ENCODE measurements at places on chromosomes 7 and 10.

GRCh38 chr10:5622186-5622960, 44.0 kb downstream of the ASB13 start:
- DNase-seq: peak; percentile 16

GRCh38 chr10:86958901-86959736, 720 bp downstream of the SNCG start:
- DNase-seq: peak; percentile 69

DNA sequence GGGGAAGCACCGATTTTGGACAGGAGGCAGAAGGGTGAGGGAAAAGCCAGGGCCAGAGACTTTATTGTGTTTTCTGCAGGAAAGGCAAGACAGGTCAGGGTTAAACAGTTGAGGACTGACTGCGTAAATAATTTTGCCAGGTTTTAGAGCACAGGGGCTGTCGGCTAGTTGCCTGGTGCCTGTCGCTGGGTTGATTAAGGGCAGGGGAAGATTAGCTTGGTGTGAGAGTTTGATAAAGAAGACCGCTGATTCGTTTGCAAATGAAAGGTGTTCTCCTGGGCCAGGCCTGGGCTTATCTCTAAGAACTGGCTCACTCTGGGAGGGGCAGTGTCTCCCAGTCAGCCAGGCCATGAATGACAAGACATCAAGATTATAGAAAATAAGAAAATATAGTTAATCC, 75.6 kb downstream of the SLC37A3 start:
- no peak for DNase-seq

DNA sequence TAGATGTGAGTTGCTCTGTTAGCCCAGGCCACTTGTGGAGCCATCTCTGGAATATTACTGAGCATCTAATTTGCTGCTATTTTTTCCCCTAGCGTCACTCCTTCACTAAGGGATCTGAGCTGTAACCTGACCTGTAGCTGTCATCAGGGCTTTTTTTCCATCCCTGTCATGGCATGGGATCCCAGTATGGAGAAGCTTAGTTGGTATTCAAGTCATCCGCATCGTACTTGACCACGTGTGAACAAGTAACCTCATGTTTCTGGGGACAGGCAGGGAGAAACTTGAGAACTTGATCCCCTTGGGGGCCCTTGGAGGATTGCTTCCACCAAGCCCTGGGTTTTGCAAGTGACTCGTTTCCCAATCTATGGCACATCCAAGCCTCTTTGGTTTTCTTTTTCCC, 474.4 kb upstream of the GALNT17 start:
- DNase-seq: no peak

GRCh38 chr10:109166935-109167334, 756.4 kb downstream of the XPNPEP1 start:
- peak; percentile 6 for DNase-seq

DNA sequence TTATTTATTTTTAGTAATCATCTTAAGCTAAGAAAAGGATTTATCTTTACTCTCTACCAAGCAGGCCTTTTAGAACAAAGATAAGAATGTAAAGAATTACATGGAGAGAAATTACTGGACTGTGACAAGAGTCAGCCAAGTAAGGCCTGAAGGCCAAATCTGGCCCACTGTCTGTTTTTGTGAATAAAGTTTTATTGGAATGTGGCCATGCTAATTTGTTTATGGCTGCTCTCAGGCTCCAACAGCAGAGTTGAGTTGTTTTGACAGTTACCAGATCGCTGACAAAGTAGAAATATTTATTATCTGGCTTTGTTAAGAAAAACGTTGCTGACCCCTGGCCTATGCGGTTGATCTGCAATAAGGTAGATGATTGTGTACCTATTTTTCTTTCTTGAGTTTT, 6.1 kb downstream of the ARID5B start:
- no peak for DNase-seq

DNA sequence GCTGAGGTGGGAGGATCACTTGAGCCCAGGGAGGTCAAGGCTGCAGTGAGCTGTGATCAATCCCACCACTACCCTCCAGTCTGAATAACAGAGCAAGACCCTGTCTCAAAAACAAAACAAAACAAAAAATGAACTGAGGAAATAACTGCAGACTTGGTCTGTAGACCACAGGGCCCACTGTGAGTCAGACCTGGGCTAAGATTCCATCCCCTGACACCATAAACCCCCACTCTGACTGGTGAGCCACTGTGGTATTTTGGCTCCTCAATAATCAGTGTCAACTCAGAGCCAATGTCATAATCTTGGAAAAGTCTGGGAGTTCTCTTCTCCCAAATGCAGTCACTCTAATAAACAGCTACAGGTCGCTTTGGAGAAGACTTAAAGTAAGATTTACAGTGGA, 24.0 kb upstream of the ERCC6 start:
- no peak for DNase-seq

DNA sequence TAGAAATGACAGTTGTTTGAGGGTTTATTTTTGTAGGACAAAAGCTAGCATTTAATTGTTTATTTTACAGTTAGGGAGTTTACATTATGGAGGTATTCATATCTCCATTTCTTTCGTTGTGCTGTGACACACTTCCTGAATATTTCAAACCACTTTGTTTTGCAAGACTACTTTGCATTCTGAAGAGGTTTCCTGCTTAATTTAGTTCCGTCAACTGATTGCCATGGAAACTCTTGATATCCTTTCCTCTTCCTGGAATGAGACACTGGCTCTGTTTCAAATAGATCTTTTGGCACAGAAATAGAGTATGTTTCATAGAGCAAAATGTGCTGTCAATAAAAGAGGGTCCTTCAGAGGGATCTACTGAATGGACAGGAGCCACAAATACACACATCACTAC, 159.5 kb upstream of the AGR3 start:
- DNase-seq: peak; percentile 96

DNA sequence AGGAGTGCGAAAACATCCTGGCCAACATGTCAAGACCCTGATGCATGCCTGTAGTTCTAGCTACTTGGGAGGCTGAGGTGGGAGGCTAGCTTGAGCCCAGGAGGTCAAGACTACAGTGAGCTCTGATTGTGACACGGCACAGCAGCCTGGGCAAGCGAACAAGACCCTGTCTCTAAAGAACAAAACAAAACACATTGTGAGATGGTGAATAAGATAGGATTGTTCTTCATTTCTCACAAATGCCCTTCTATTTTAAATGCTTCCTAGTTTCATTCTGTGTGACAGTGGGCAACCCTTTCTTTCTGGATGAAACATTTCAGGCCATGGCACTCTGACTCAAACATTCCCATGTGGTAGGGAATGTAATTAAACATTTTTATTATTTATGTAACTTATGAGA, 13.5 kb downstream of the EFCAB10 start:
- DNase-seq: no peak

GRCh38 chr10:77041636-77042258, 595.9 kb downstream of the KCNMA1 start:
- no peak for DNase-seq

DNA sequence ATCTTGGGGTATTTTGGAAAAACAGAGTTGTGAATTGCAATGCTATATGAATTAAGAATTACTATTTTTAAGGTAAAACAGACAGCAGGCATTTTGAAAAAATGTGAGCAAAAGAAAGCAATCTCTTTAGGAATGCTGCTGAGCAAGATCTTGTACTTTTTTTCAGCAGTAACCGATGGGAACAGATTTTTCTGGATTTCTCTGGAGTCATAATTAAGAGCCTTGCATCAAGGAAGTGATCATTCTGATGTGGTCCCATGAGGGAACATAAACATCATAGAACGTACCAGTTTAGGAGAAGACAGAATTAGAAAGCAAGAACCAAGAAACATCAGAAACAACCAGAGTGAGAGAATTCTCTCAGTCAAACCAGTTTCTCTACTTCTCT, 157.0 kb upstream of the AGR3 start:
- DNase-seq: peak; percentile 15

DNA sequence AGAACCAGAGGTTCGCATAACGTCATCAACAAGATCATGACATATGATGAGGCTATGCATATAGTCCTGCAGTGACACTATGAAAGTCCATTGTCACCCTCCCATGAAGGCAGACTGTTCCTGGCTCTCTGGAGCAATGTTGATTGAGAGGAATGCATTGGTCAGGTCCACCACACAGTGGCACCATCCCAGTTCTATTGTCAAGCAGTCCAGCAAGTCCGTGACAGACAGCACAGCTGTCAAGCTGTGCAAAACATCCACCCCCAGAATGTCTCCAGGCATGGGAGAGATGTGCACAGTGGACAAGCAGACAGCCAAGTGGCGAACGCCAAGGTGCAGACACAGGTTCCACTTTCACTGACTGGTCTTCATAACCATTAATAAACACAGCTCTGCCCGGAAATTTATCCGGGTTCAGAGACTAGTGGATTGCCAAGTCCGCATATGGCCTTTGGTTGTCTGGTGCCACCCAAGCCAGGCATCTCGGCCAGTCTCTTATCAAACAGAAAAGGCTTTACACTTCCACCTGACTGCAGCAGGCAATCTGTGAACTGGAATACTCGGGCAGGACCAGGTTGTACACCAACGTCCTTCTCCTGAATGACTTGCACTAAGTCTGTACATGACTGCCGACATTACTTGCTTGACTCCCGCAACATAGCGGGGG, 7.2 kb downstream of the RNF133 start:
- no peak for DNase-seq

DNA sequence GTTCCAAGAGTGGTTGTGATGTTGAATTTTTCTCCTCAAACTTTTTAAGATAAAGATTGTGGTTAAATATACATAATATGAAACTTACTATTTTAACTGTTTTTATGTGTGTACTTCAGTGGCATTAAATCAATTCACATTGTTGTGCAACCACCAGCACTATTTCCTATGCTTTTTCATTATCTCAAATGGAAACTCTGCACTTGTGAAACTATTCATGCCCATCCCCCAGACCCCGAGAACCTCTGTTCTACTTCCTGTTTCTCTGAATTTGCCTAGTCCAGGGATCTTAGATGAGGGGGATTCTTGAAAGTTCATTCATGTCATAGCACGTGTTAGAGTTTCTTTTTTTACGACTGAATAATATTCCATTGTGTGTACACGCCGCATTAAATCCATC, 67.0 kb downstream of the WDR37 start:
- DNase-seq: peak; percentile 8

DNA sequence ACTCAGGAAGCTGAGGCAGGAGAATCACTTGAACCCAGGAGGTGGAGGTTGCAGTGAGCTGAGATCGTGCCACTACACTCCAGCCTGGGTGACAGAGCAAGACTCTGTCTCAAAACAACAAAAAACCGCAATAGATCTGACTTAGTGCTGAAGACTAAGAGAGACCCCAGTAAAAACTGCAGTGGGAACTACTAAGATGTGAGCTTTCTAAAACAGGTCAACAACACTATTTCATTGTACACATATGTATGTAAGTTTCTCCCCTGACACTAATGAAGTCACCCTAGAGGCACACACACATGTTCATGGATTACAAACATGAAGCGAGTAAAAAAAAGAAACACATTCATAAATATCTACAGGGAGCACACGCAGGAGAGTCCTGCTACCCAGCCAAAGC, 68.3 kb downstream of the PDE1C start:
- no peak for DNase-seq

DNA sequence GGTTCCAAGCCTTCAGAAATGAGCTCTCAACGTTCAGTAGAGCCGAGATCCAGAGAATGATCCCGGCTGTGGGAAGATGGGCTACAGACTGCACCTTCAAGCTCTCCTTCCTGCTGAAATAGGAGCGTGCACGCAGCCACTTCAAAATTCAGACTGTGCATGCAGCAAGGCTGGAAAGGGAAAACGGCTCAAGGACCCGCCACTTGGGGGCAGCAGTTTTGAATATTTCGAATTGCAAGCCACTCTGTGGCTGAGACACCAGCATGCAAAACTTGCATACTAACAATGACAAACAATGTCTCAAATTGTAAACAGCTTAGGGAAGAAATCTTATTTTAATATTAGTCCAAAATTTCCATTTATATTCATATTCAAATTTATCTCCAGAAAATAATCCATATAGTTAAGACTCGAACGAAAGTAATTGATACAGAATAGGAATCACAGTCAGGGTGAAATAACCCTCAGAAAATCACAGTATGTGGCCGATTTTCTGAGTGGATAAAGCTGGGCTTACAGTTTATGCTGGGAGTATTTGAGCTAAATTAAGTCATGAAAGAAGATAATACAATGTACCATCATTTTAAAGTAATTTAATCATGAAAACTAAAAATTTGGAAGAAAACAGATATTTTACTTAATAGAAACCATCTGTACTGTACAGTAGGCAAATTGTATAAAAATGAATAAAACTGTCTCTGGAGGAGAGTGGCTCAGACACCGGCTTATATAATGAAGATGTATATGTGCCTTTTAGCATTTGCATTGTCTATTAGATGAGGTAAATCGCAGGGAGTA, 137.9 kb upstream of the MKI67 start:
- DNase-seq: peak; percentile 16

DNA sequence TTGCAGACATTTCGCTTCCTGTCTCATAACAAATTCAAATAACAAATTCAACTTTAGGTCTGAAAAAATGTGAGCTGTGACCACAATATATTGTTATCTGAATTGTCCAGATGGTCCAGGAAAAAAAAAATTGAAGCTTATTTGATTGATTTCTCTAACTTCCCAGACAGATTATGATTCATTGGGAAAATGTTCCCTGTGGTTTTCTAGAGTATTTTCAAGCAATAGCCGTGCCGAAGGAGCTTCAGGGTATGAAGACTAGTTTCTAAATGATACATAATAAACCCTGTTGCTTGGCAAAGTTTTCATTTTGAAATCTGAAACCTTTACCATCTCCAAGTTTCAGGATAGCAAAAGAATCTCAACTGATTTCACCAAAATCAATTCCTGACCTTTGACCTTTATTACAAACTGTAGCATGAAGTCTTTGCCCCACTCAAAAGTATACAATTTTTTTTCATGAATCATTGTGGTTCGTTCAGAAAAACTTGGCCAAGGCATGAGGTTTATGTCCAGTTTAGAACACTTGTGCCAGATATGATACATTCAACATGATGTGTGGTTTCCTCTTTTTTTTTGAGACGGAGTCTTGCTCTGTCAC, 109.9 kb downstream of the JCAD start:
- DNase-seq: peak; percentile 100

DNA sequence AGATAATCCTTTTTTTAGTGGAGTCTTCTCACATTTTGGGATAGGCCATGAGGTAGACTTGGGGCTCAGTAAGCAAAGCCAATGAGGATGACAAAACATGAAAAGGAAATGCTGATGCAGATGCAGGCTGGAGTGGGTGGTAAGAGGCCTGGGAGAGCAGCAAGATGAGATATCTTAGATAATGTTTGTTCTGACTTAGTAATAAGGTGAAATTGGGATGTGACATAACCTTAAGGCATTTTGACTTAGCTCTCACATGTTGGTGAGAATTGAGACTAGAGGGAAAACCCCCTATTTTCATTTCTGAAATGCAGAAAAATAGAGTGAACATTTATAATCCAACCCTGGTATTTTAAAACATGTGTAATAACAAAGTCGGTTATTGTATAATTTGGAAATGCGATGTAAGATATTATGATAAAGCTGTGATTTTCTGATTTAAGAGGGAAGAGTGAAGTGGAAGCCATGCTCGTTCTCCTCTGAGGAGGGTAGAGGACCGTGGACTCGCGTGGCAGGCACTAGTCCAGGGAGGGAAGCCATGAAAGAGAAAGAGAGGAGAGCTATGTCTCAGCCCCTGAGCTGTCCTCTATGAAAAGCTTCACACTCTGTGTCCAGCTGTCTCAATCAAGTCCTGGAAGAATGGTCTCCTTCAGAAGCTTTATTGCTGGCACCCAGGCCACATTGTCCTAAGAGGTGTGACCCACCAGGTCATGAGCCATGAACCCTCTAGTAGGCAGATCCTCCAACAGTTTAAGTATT, 57.3 kb downstream of the ST7 start:
- DNase-seq: no peak
